ENCODE measurements at places on chromosomes 13 and 19. TPM values are rescaled to one million over a fixed set of nuclear protein-coding genes. Genes with fewer than 3 reads are reported as not detected.

GRCh38 chr19:29650772-29651387 is 14.4 kb upstream of the PLEKHF1 start:
- no peak for DNase-seq

DNA sequence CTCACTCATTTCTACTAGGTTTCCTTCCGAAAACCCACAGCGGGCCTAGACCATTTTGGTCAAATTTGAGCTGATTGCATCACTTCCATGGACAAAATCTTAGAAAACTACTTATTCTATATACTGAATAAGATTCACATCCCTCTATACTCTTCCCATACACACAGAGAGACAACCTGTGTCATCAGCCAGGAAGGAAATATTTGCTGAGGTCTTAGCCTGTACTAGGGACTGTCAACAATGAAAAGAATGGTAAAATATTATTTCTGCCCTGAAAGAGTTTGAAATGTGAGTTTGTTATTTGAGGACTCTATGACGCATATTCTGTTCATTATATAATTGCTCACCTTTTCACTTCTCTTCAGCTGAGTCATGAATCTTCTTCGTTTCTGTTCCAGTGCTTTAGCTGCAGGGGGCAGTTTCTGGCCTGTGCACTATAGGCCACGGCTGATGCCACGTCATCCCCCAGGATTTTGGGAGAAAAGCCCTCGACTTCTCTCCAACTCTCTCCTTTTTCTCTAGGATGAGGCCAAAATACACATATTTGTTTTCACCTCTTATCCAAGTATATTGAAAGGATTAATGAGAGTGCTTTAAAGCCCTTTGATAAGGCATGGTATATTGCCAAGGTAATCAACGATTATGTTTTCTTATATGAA is 47.7 kb downstream of the GSX1 start:
- no peak for DNase-seq

- no peak for DNase-seq
These were observed 17.8 kb upstream of the TMEM255B start for GRCh38 chr13:113741191-113741668.

GRCh38 chr19:1657746-1658145 is 5.3 kb upstream of the TCF3 start:
- DNase-seq = no peak

- peak; percentile 14 for DNase-seq
These were observed 24.8 kb downstream of the C2CD4C start for GRCh38 chr19:383922-384798.

- no peak for DNase-seq
These were observed 744.1 kb downstream of the UQCRFS1 start for GRCh38 chr19:28468701-28469459.

GRCh38 chr19:49844138-49845095 is 6.5 kb upstream of the PTOV1 start:
- DNase-seq = no peak

DNA sequence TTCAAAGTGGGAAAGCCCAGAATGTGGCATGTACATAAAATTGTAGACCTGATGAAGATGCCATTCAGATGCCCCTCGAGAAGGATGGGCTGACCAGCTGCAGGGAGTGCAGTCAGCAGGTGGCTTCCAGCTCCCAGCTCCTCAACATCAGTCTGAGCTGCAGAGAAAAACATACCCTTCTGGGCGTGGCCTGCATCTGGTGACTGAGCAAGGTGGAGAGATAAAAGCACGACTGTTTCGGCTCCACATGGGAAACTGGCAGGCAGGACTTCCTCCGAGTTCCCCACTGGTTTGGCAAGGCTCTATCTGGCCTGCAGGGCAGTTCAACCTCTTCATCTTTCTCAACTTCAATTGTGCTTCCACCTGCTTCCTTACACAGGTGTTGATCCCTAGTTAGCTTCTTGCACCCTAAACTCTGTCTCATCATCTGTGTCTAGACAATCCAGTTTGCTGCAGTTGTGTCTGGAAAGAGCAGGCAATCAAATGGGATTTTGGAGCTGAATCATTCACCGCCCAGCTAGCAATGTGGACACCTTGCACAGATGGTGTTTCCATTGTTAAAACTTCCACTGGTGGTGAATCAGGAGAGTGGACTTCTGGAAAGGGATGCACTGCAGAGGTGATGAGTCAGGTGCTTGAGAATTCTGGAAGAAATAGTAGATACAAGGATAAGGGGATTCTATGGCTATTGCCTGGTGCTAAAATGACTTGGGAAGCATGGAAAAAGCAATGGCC is 56.8 kb downstream of the POLR1D start:
- no peak for DNase-seq

DNA sequence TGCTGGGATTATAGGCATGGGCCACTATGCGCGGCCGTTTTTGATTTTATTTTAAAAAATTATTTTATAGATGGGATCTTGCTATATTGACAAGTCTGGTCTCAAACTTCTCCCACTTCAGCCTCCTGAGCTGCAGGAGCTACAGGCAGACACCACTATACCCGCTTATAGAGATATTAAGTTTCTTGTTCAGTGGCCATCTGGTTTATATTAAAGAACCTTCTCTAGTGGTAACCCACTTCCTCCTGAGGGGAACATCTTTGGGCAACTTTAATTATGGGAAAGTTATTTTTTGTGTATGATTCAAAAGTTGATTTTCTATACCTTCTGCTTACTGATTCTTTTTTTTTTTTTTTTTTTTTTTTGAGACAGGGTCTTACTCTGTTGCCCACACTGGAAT is 172.7 kb downstream of the KLF5 start:
- no peak for DNase-seq

DNA sequence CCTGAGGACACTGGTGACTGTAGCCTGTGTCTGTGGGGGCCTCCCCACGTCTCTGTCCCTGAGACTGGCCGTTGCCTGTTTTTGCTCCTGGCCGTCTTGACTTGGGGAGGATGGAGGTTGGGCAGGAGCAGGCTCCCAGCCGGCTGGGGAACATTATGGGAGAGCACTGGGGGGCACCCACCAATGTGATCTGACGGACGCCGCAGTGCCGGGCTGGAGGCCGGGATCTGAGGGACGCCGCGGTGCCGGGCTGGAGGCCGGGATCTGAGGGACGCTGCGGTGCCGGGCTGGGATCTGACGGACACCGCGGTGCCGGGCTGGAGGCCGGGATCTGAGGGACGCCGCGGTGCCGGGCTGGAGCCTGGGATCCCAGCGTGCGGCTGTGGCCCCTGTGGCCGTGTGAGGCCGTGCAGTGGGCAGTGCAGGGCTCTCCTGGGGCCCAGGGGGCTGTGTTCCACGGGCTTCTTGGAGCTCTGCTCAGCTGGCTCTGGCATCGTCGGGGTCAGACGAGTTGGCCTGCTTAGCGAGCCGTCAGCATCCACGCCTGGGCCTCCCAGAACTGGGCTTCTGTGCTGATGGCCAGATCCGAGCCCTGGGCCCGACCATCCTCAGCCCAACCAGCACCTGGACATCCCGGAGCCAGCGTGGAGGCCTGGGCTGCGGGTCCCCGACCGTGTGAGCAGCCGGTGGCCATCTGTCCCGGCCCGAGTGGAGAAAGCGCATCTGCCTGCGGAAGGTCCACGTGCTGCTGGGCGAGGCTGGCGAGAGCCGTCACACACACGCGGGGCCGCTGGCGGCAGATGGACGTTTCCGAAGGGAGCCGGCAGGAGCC is 45.8 kb downstream of the GAS6 start:
- no peak for DNase-seq

GRCh38 chr13:113744197-113745000 is 14.6 kb upstream of the TMEM255B start:
- DNase-seq = no peak

- no peak for DNase-seq
These were observed 484.7 kb downstream of the IRS2 start for GRCh38 chr13:109301726-109302125.

DNA sequence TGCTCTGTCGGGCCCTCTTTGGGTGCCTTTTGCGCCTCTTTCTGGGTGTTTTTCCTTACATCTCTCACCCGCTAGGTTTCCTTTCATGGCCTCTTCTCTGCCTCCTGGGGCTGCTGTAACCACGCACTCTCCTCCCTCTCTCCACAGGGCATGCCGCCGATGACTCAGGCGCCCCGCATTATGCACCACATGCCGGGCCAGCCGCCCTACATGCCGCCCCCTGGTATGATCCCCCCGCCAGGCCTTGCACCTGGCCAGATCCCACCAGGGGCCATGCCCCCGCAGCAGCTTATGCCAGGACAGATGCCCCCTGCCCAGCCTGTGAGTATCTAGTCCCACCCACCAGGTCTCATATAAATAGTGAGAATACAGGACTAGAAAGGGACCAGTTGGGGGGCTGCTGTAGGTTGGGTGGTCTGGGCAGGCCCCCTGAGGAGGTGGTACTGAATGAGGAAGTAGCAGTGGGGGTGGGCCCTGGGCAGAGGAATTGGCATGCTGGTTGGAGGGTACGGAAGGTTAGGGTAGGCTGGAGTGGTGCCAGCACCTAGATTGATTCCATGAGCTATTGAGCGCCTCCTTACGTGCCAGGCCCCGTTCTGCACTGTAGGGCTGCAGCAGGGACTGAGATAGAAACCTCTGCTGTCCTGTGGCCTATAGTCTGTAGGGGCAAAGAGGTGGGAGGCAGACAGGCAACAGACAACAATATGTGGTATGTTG is 11.9 kb downstream of the SNRPA start:
- DNase-seq = peak; percentile 38

GRCh38 chr19:17576758-17577456 is 21.5 kb downstream of the COLGALT1 start:
- no peak for DNase-seq

GRCh38 chr13:102141625-102142472 is 260.0 kb downstream of the FGF14 start:
- DNase-seq = peak; percentile 12

GRCh38 chr19:37981785-37982475 is 74.9 kb downstream of the SIPA1L3 start:
- DNase-seq = no peak

DNA sequence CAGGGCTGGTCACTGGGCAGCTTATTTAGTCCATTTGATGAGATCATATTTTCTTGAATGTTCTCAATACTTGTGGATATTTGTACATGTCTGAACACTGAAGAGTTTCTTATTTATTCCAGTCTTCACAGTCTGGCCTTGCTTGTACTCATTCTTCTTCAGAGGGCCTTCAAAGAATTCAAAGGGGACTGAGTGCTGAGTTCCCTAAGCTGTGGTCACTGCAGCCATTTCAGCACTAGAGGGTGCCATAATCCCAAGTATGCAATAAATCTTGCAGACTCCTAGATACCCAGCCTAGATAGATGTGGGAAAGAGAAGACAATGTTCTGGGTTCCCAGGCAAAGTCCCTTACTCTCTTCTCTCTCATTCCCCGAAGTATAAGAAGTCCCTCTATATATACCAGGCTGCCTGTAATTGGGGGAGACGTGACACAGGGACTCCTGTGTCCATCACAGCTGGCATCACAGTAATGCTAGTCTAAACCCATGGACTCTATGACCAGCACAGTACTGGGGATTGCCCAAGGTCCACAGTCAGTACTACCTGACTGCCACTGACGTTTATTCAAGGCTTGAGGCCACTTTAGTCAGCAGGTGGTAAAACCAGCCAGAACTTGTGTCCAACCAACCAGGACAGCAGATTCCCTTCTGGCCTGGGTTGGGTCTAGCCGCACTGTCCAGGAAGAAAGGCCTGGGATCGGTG is 8.9 kb upstream of the VN1R1 start:
- DNase-seq = no peak

GRCh38 chr13:112900691-112901091 is 68.3 kb upstream of the MCF2L start:
- DNase-seq = no peak

GRCh38 chr13:36986462-36987240 is 12.5 kb downstream of the ALG5 start:
- DNase-seq = peak; percentile 65

- no peak for DNase-seq
These were observed at the start of gene LACC1 for GRCh38 chr13:43879755-43880181. Gene LACC1 (plus strand): TSS chr13:43879904. CDS start chr13:43880986, 1,082 bp downstream.

DNA sequence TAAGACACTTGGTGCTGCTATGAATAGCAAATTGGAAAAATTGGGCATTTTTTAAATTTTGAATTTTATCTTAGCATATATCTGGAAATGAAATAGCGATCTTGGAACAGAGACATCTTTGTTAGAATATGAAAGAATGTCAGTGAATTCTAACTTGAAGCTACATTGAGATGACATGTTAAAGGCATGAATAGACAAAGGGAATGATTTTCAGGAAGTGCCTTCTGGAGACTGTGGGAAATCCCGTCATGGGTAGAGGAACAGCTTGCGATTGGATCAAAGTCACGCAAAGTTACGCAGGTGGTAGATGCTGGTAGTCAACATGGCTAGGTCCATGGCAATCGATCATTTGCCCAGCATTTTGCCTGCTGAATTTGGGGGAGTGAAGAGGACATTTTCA is 43.5 kb downstream of the LRCH1 start:
- DNase-seq = no peak

- peak; percentile 76 for DNase-seq
These were observed 49.9 kb downstream of the EDNRB start for GRCh38 chr13:77868717-77869116.

GRCh38 chr19:15529774-15530372 is 21.5 kb downstream of the CYP4F22 start:
- DNase-seq = no peak

- no peak for DNase-seq
These were observed 61.8 kb downstream of the PCDH9 start for GRCh38 chr13:67168384-67168783.

Gene MAMSTR
- total RNA-seq = under 0.01 TPM

Gene GPC6
- total RNA-seq = under 0.01 TPM

Gene PRTN3
- not detected for total RNA-seq

Gene SULT2A1
- not detected for total RNA-seq

Gene SLC5A5
- total RNA-seq = not detected

Gene ZNF528
- total RNA-seq = 7.3 TPM

Gene RYR1
- not detected for total RNA-seq

Gene MISP
- not detected for total RNA-seq

Gene BLOC1S3
- 2.6 TPM for total RNA-seq

Gene HIF3A
- total RNA-seq = 14.8 TPM

Gene POGLUT2
- total RNA-seq = 19.5 TPM

Gene TFPT
- 19.1 TPM for total RNA-seq

Gene ZNF442
- total RNA-seq = 1.4 TPM

Gene OVOL3
- not detected for total RNA-seq
